NCI-H524 treated with DMSO at 0.1 percent for 48 hours (cell line): ENCODE measurements at places on chromosomes 6 and 20.

- peak; percentile 48 for DNase-seq
Measured at GRCh38 chr6:153312634-153313033, 181.6 kb upstream of the RGS17 start.

- DNase-seq = no peak
Measured at GRCh38 chr6:18527836-18528743, 140.9 kb downstream of the RNF144B start.

- DNase-seq = no peak
Measured at GRCh38 chr6:164477101-164477500, 832.3 kb downstream of the C6orf118 start.

- no peak for DNase-seq
Measured at GRCh38 chr20:1872459-1873097, 22.6 kb upstream of the SIRPA start.

GRCh38 chr6:39221779-39222641 is 7.3 kb downstream of the KCNK5 start:
- no peak for DNase-seq

DNA sequence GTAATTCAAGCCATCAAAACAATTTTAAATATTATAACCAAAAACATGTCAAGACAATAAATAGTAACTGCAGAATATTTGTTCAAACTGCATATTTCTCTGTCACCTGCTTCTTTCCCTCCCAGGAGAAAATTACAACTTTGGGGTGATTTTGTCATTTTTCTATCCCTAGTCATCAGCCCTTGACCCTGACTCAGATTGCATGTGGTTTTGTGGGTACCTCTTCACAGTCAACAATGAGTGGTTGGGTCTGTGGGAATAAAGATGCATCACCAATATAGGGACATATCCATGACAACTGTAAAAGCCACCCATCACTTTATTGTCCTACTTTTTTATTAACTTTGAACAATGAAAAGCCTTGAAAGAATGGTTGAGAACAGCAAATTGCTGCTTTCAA is 7.3 kb downstream of the COL10A1 start:
- no peak for DNase-seq

DNA sequence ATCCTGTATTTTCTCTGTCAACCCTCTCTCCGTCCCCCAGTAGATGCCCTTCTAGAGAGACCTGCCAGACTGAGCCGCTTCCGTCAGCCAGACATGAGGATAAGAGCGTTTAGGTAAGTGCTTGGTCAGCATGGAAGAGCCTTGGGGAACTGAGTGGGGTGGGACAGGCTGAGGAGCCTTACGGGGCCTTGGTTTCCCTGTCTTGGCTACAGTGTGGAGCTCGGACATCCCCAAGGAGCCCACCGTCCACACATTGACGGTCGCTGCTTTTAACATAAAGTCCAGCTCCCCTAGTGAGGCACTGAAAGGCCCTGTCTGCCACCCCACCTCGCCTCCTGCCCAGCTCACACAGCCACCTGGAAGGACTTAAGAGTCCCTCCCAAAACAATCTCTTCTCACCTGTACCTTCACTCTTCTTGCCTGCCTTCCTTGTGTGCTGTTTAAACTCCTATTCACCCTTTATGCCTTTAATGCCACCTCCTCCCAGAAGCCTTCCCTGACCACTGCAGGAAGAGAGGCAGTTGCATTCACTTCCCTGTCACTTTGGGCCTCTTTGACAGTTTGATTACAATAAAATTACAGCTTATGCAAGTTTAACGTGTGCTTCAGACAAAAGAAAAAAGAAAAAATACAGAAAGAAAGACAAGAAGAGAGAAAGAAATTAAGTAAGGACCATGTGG is 42.3 kb downstream of the PDYN start:
- DNase-seq = no peak

DNA sequence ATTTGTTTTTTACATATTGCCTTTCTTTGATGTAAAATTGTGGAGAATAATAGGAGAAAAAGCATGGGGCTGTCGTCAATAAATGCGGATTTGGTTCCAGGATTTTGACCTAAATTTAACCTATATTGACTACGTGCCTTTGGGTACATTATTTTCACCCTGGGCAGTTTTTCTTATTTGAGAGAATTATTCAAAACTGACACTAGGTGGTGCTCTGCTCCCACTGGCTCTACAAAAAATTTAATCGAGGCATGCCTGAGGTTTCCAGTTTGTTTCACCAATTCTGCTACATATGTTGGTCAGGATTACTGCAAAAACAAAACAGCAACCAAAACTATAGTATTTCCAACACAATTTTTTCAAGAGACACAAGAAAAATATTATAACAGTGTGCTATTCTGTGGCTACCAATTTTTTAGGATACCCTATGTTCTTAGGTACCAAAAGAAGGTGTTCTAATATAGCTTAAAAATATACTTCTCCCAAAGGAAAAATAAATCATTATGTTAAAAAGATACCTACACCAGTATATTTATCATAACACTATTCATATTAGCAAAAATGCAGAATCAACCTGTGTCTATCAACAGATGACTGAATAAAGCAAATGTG is 48.6 kb upstream of the FABP7 start:
- DNase-seq = no peak

- DNase-seq = no peak
Measured at GRCh38 chr6:55774286-55775028, 100.9 kb downstream of the BMP5 start.

GRCh38 chr6:75282706-75283105 is 1.9 kb downstream of the TMEM30A start:
- DNase-seq = no peak

DNA sequence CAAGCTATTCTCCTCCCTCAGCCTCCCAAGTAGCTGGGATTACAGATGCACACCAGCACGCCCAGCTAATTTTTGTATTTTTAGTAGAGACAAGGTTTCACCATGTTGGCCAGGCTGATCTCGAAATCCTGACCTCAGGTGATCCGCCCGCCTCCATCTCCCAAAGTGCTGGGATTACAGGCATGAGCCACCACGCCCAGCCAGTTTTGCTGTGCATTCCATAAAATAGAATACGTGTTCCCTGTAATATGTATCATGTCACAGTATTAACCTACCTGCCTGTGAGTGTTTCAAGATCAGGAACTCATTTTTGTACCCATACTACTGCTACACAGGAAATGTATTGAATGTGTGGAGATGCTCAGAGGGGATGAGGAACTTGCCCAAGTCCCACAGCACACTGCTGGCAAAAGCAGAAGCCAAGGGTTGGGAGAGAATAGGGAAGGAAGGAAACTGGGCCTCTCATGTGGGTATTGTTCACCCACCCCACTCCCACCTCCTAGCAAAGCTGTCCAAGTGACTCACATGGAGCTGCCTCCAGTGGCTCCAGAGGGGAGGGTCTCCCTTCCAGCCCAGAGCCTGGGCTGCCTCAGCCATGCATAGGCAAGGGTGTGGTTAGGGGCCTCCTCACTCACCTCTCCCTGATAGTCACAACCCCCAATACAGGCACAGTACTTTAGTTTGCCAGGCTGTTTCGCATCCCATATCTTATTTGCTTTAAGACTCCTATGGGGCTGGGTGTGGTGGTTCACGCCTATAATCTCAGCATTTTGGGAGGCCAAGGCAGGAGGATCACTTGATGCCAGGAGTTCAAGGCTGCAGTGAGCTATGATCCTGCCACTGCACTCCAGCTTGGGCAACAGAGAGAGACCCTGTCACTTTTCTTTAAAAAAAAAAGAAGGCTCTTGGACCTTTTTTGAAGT is 9.4 kb downstream of the HM13 start:
- no peak for DNase-seq

GRCh38 chr20:4635781-4636180 is 85.9 kb upstream of the PRND start:
- no peak for DNase-seq

- no peak for DNase-seq
Measured at GRCh38 chr6:16216501-16217155, 21.8 kb upstream of the GMPR start.

- DNase-seq = no peak
Measured at GRCh38 chr20:57055345-57055744, 211.1 kb downstream of the BMP7 start.

DNA sequence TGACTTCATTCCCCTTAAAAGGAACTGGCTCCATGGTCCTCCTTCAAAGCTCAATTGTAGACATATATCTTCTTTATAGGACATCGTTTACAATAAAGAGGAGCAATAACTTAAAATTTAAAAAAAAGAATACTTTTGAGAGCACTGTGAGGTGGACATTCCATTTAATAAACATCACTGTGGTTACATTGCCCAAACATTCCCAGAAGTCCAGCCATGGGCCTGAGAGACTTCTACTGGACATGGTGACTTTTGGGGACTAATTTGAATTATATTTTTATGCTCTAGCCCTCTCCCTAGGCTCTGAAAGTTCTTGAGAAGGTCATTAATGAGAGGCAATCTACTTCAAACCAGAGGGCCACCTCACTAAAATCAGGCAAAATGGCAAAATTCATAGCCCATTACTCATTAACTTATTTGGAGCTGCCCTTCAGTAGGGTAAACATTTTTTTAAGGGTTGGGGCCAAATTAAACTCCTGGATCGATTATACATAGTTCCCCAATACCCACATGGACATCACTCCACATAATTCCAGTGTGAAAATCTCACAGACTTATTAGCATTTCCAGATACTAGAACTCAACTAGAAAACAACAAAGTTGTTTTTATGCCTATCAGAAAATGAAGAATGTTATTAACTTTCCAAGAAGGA is 17.1 kb downstream of the ISM1 start:
- DNase-seq = no peak

- no peak for DNase-seq
Measured at GRCh38 chr6:5786969-5787720, 219.6 kb downstream of the NRN1 start.

DNA sequence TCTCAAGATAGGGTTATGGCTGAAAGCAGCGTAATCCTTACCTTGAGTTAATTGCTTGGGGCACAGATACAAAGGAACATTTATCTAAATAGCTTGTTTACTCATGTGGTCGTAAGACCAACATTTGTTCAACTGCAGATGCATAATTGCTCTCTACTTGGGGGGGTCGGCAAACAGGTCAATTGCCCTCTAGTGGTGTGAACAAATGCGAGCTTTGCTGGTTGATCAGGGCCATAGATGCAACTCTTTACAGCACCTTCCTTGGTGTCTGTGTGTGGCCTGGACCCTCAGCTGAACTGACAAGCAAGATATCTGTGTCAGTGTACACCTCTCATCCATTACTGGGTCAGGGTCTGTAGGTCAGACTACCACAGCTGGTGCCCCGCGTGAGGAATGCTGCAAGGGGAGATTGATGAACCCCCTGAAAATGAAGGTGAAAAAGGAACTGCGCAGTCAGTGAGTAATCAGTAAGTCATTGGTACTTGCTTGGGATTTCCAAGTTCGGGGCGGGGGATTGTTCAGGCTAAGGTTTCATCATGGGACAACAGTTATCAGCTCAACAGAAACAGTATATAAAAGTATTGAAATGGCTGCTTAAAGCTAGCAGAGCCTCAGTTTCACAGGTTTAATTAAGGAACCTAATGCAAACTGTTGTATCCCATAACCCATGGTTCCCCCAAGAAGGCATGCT is 24.0 kb downstream of the HLA-DPA1 start:
- DNase-seq = no peak

GRCh38 chr20:50012282-50013263 is 29.8 kb downstream of the SNAI1 start:
- no peak for DNase-seq

DNA sequence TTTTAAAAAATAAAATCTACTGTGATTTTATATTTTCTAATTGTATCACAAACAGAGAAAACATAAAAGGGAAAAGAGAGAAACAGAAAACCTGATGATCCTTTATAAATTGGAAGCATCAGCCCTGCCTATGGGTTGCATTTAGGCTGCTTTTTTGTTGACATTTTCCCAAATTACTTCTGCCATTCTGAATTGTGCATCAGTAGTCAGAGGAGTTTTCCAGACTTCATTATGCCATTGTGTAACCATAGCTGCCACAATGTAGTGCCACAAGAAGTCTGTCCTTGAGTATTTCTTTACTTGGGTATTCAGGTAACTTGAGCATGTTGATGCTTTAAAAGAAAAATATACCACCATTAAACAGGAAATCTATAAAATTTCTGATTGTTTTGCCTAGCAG is 130.3 kb downstream of the HACE1 start:
- no peak for DNase-seq

GRCh38 chr6:5086294-5086890 is 1.3 kb downstream of the PPP1R3G start:
- no peak for DNase-seq

DNA sequence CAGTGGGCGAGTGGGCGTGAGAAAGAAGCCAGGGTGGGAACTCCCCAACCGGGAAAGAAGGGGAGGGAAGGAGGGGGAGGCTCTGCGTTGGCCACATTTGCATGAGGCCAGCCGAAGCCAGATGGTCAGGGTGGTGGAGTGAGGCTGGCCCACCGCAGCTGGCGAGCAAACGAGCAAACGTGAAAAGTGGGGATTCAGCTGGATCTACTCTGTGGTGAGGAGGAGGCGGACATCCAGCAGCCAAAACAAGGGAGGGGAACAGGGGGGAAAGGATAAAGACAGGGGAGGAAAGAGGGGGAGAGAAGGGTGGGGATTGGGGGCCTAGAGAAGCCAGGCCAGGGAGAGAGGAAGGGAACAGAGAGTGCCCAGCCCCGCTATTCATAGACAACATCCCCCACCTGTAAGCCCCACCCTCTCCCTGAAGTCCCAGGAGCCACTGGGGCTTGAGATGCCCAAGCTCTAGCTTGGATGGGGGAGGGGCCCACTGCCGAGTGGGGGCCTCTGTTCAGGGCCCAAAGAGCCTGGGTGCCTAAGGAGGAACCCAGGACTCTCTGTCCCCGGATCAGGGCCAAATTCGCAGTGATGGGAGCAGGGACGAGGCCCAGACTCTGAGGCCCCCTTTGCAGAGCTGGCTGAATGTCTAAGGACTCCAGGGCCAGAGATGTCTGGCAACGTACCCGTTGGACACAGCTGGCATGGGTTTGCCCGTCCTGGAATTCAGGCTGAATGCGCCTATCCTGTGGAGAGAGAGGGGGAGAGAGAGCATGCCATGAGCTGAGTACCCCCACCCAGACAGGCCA is 45.1 kb downstream of the CPNE5 start:
- DNase-seq = peak; percentile 55

GRCh38 chr6:145814035-145814500 is 527 bp downstream of the FBXO30 start:
- DNase-seq = peak; percentile 27

DNA sequence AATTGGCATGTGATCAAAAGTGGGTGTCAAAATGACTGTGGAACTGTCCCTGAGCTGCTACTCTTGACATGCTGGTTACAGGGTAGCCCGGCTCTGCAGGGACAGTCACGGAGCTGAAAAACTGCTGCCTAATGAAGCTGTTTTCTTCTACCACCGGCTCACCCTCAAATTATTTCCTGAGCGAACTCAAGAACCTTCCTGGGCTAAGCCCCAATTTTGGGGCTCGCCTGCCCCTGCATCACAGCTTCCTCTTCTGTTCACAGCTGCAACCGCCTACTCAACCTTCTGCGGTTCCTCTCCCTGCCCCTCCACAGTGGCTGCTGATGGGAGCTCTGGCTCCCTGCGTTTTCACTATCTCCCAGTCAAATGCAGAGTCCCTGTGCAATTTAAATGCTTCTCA is 110.8 kb upstream of the MLN start:
- DNase-seq = no peak

DNA sequence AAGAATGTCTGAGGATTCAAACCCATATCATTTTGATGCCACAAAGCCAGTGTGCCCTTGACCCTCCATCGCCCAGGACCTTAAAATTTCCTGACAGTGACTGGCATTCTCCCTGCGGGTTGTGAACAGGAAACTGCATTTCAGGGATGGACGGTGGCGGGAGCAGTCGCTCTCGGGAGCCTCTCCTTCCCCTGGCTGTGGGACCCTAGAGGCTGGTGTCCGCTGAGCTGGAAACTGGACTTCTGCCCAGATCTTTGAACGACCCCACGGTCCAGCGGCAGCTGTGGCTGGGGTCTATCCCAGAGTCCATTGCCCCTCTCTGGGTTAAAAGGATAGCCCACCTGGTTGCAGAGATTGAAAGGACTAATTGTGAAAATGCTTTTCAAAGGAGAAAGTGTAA is 1.4 kb upstream of the SEC63 start:
- no peak for DNase-seq
